ENCODE measurements at places on chromosomes 3 and 15.

GRCh38 chr3:128095222-128095703 lies 28.3 kb downstream of the RUVBL1 start:
- DNase-seq: peak; percentile 77

DNA sequence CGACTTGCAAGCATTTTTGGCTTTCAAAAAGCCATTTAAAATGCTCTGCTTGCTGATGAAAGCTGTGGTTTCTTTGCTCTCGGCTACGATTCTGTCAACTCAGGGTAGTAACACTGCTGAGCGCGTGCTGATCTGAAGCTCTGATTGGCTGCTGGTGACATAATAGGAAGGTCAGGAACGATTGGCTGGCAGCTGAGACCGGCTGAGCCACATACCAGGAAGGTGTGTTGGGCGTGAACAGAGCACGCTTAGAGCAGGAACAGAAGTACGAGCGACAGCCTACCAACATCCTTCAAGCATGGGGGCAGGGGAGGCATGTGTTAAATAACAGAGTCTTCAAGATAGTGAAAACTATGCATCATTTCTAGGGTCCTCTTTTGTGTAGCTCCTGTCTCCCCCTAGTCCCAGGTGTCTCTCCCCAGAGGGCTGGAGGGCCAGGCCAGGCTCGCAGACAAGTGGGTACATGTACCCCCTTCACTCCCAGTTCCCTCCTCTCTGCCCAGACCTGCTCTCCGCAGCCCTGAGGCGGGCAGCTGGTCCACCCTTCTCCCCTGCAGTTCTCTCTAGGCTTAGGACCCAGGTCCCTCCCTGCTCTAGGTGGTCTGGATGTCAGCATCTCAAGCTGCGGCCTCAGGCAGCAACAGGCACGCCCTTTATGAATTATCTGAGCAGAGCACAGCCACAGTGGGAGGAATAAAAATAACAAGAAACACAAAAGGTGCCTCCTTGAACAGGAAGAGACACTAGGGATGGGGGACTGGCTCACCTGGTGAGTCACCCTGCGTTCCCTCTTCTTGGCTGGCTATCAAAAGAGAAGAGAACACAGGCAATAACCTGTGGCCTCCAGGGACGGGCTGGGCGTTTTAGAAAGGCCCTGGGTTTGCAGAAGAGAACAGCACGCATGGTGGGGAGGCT lies 76.0 kb downstream of the TAMM41 start:
- peak; percentile 29 for DNase-seq

- no peak for DNase-seq
Observed at GRCh38 chr15:43246261-43246774, 20.4 kb downstream of the TGM5 start.

DNA sequence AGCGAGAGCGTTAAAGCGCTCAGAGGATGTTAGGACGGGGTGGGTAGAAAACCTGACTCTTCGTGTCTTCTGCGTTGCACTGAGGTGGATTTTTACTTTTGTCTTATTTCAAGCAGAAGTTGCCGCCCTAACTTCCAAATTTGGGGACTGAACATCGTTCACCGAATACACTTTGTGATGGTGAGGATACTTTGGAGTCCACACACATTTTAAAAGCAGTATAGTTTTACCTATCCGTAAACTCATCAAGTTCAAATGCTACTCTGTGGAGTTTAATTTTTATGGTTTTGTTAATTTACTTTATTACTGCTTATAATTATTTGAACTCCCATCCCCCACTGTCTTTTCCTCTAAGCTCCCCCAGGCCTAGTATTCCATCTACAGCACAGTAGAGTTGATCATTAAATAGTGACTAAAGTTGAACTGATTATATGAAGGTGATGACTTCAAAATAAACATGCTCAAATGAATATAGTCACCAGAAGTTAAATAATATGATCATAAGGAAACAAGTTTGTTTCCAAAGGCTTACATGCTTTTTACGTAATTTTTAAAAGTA lies 617 bp upstream of the EOGT start:
- DNase-seq: no peak

DNA sequence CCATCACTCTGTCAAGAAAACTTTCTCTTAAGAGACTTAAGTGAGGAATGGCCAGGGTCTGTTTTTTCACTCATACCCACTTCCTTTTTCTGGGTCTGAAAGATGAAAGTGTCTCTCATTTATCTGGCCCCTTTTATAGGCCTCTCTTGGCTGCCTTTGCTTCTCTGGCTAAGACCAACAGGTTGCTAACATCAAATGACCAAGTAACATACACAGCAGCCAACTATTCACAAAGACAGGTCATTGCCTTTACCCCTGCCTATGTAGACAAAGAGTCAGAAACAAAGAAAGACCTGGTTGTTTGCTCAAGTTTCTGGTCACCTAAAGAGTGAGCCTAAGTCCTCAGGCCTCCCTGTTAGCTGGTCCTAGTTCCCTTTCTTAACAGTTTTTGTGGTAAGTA lies 24.0 kb upstream of the CSTA start:
- DNase-seq: no peak

GRCh38 chr3:115552007-115552406 lies 71.3 kb upstream of the GAP43 start:
- no peak for DNase-seq

GRCh38 chr3:123790254-123791072 lies 93.7 kb downstream of the MYLK start:
- DNase-seq: no peak

DNA sequence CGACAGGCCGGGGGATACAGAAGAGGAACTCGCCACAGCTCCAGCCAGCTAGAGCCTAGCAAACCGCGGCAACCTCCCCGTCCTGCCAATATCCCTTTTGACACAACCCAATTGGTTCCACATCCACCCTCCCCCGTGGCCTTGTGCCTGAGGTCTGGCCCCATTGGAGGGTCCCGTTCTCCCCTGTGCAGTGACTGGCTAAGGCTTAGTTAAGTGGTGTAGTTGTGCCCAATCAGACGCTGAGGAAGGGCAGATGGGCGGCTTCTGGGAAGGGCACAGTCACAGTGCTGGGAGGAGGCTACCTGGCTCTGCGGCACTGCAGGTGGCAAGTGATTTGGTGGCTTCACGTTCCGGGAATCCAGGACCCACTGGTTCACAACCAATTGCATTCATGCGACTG lies 78.6 kb downstream of the SNRK start:
- DNase-seq: no peak

DNA sequence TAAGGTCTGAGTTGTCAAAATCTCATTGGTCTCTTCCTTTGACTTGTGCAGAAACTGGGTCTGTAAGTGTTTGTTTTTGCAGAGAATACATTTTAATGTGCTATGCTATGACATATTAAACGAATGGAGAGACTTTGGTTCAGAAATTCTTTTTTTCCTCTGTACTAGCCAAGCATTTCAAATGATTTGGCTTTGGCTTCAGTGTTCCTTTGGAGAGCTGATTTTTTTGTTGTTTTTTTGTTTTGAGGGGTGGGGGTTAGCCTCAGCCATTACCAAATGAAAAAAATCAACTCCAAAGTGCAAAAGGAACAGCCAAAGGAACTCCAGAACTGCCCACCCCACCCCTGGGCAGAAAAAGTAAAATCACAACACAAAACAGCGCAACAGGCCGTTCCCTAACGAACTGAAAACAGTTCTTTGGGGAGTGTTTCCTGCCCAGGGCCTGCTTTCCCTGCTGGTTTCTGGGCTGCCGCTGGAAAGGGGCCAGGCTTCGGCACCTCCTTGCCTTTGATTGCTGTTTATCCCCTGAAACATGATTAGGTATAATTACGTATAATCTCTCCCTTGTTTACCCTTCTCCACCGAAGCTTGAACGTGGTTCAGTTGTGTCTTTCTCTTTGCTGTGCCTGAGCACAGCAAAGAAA lies 57.6 kb upstream of the NEO1 start:
- no peak for DNase-seq

DNA sequence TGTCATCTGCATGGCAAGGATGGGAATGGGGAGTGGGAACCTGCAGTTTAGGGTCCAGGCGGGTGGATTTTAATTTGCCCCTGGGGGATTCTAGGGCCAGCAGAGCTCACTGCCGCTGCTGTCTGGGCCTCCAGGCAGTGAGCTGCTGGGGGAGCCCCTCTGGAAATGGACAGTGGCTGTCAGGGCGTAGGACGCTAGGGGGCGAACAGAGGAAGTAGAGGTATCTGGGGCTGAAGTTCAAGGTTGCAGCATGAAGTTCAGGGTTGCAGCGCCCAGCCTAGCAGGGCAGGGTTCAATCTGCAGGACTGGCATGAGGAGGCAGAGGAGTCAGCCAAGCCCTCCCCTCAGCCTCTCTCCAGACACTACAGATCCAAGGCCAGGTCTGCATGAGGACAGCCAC lies 49.5 kb downstream of the APBA2 start:
- peak; percentile 33 for DNase-seq

DNA sequence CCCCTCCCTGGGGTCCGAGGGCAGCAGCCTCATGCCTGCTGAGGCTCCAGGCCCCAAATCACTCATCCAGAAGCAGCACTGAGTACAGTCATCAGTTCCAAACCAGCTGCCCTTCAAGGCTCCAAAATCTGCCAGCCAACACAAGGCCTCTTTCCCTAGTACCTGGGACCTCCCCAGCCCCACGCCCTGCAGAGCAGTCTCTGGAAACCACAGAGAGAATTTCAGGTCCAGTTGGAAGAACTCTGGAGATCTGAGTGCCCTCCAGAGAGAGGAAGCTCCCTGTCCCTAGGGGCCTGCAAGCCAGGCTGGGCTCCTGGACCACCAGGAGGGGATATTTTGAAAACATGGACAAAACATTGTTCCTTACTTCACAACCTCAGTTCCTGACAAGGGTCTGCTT lies 26.2 kb downstream of the TKT start:
- no peak for DNase-seq

GRCh38 chr15:99361545-99362185 lies 110.4 kb downstream of the LRRC28 start:
- DNase-seq: no peak

- no peak for DNase-seq
Observed at GRCh38 chr3:148598619-148599018, 99.1 kb upstream of the AGTR1 start.

DNA sequence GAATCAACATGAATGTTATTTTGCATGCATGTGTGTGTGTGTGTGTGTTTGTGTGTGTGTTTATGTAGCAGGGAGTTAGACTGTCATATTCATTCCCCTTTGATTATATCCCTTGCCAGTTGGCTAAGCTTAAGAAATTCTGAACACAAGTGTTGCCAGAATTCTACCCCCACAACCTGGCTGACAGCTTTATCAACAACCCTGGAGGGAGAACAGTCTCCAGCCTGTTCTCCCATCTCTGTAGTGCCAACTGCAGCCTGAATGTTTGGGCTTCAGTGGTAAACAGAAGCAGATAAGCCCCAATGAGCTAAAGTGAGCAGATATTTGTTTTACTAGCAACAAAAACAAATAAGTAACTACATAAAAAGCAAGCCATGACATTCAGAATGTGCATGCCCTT lies 162.6 kb upstream of the ABI3BP start:
- no peak for DNase-seq

DNA sequence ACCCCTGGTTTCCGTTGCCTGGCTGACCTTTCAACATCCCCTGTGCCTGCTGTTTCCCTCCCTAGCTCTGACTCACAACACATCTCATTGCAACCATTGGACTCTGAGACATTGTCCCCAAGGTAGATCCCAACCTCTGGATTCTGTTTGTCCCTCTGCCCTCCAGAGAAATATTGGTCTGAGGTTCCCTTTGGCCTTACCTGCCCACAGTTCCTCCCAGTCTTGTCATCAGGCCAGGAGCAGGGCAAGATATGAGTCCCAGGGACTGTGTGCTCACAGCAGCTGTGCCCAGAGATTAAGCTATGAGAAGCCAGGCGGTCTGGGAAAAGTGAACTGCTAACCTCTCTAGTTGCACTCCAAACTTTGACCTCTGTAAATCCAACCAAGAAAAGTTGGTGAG lies 168.2 kb upstream of the NR2F2 start:
- DNase-seq: no peak

- peak; percentile 7 for DNase-seq
Observed at GRCh38 chr3:119401503-119402440, 61.6 kb downstream of the TMEM39A start.

DNA sequence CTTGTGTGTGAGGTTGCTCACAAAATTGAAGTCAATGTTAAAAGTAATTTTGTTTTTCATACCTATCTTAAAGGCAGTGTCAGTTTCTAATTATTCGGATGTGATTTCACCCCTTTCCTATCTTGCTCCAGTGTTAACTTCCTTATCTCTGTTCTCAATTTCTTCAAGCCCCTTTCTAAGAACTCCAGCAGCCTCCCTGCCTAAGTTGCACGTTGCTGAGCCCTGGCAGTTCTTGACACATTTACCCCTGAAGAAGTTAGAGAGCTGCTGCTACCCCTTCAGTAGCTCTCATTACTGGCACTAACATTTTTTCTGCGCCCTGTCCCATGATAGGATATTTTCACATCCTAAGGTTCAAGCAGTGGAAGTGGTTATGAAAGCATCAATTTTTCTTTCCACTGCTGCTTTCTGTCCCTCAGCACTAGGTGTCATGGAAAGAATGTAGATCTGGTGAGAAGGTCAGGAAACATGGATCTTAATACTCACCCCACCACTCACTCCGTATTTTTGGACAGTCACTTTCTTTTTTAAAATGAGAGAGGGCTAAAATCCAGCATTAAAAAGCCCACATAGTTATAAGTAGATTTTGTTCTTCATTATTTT lies 62.9 kb downstream of the OPA1 start:
- DNase-seq: no peak

DNA sequence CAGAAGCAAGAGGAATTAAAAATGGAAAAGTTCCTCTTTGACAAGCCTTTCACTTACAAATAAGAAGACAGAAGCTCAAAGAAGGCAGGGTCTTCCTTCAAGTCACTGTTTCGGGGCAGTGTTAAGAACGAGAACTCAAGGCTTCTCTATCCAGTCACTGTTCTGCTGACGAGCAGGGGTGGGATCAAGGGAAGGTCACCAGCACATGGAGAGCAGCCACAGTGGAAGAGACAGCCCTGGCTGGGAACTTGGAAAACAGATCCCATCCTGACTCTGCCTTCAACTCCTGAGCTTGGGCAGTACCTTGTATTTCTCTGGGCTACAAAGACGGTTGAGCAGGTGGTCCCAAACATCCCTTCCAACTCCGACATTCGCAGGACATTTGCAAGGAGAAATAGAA lies 111.5 kb upstream of the LPP start:
- no peak for DNase-seq

All from neural crest cell (in vitro differentiated cells).